GM19239 (cell line): ENCODE measurements at places on chromosomes 7 and 10.

- DNase-seq: no peak
Observed at GRCh38 chr7:2796358-2797352, 47.5 kb downstream of the GNA12 start.

GRCh38 chr10:30386801-30387588, 37.9 kb upstream of the MTPAP start:
- DNase-seq: no peak

DNA sequence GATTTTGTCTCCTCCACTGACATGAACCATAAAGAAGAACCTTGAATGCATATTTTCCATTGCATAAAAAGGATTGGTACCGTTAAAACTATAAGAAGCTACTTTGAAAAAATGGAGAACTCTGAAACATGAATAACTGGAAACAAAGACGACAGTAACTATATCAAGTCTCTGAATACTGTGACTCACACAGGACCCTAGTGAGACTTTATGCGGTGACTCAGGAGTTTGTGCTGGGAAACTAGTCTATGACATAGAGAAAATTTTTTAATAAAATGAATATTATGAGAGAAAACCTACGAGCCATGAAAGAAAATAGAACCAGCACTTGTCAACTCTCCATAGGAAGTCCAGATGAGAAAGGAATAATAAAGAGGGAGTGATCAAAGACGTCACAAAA, 339.9 kb upstream of the ADARB2 start:
- no peak for DNase-seq

- DNase-seq: no peak
Observed at GRCh38 chr10:27413831-27414348, 90.2 kb upstream of the RAB18 start.

GRCh38 chr7:53743697-53744402, 708.4 kb downstream of the POM121L12 start:
- no peak for DNase-seq

DNA sequence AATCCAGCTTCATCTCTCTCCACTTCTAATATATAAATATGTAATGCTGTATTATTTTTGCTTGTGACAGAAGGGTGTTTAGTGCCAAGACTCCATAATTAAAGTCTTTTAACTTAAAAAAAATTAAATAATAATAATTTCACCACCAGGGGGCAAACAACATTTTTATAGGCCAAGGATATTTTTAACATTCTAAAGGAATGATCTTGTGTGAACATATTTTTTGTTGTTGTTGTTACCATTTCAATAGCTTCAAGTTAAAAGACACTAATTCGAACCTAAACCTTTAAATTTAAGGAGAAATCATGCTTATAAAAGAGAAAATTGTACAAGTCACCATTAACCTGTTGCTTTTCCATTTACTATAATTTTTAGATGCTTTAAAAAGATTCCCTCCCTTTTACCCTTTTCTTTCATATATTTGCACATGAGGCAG, 7.5 kb upstream of the DNAJC1 start:
- no peak for DNase-seq

- no peak for DNase-seq
Observed at GRCh38 chr10:25966844-25967243, 32.8 kb downstream of the MYO3A start.
